ENCODE measurements at places on chromosomes 16 and 17. TPM values are rescaled to one million over a fixed set of nuclear protein-coding genes. Genes with fewer than 3 reads are reported as not detected.

- no peak overlapping the region for H3K4me3 ChIP-seq
- no peaks in the 10 kb centered on the region for H3K27me3 ChIP-seq
Observed at GRCh38 chr16:11229906-11230305, 26.1 kb downstream of the SOCS1 start.

DNA sequence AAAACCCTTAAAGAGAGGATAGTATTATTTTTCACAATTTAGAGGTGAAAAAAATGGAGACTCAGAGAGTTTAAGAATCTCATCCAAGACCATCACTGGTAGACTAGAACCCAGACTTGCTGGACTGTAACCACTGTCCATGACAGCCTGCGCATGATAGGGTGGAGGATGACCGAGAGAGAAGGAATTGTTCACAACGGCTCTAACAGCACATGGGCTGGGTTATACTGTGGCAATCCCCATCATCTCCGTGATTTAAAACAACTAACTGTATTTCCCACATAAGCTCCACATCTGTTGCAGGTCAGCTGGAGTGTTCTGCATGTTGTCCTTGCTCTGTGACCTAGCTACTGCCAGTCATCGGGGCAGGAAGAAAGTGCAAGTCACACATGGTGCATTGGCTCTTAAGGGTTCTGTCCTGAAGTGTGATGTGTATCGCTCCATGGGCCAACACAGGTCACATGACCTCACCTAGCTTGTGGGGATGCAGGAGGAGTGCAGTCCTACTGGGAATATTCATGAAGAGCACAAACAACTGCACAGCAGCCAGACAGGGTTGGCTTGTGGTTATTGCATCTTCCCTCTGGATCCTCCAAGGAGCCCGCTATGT, 131.2 kb upstream of the MPHOSPH6 start:
- no peak for DNase-seq
- H3K4me3 ChIP-seq = no peak overlapping the region
- no peaks in the 10 kb centered on the region for H3K4me1 ChIP-seq
- H3K36me3 ChIP-seq = no peaks in the 10 kb centered on the region

C16orf89 gene
- total RNA-seq = 12.2 TPM

GRCh38 chr16:75763204-75763603, 36.9 kb upstream of the CPHXL start:
- DNase-seq = no peak
- no peaks in the 10 kb centered on the region for H3K27me3 ChIP-seq
- no peak overlapping the region for H3K27ac ChIP-seq
- no peaks in the 10 kb centered on the region for H3K4me1 ChIP-seq
- peaks cover 9% of the 10 kb centered on the region for H3K36me3 ChIP-seq
- H3K4me3 ChIP-seq = no peak overlapping the region

GRCh38 chr17:28381141-28381825, 9.8 kb downstream of the SARM1 start:
- H3K27ac ChIP-seq = no peak overlapping the region
- no peaks in the 10 kb centered on the region for H3K27me3 ChIP-seq
- H3K4me1 ChIP-seq = no peaks in the 10 kb centered on the region
- H3K4me3 ChIP-seq = no peak overlapping the region
- DNase-seq = no peak
- peaks cover 40% of the 10 kb centered on the region for H3K36me3 ChIP-seq

- H3K4me3 ChIP-seq = peak overlapping the region; percentile 92
- peak; percentile 56 for DNase-seq
- H3K36me3 ChIP-seq = no peaks in the 10 kb centered on the region
- peak overlapping the region; percentile 92 for H3K27ac ChIP-seq
Observed at GRCh38 chr17:19867079-19867328, 732 bp downstream of the ULK2 start.

GRCh38 chr16:58511933-58512815, 3.1 kb upstream of the SETD6 start:
- no peaks in the 10 kb centered on the region for H3K36me3 ChIP-seq
- peaks cover 6% of the 10 kb centered on the region for H3K4me1 ChIP-seq
- H3K27ac ChIP-seq = no peak overlapping the region
- no peak overlapping the region for H3K4me3 ChIP-seq
- peak; percentile 80 for DNase-seq
- no peaks in the 10 kb centered on the region for H3K27me3 ChIP-seq

TEFM gene
- 9.4 TPM for total RNA-seq

SERPINF2 gene
- total RNA-seq = 6.1 TPM

DNA sequence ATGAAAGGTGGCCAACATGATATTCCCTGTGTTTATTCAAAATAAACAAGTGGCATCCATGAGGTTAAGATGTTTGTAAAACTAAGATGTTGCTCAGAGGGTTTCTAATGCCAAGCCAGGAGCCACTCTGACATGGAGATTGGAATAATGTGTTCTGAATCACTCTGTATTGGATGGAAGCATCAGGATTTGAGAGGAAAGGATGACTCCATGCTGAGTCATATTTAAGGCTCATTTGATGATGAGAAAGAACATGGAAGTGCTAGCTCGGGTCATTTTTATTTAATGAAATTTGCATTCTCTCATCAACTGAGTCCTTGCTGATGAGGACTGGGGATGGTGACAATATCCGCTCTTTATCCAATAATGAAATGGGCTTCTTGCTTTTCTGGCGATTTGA, 6.2 kb downstream of the VAT1L start:
- DNase-seq = no peak
- H3K4me3 ChIP-seq = no peak overlapping the region
- no peaks in the 10 kb centered on the region for H3K36me3 ChIP-seq
- no peak overlapping the region for H3K27ac ChIP-seq
- H3K27me3 ChIP-seq = no peaks in the 10 kb centered on the region

GRCh38 chr17:56896217-56896967, 17.5 kb downstream of the TRIM25 start:
- no peak for DNase-seq
- no peaks in the 10 kb centered on the region for H3K4me1 ChIP-seq
- H3K27ac ChIP-seq = no peak overlapping the region
- no peak overlapping the region for H3K4me3 ChIP-seq
- peaks cover 11% of the 10 kb centered on the region for H3K36me3 ChIP-seq

CORO6 gene
- total RNA-seq = 139 TPM

Data from tibial nerve (tissue), 4 donors.